ENCODE measurements at places on chromosomes 4 and X.

GRCh38 chrX:34886011-34886410 lies 56.6 kb upstream of the FAM47B start:
- DNase-seq: no peak

GRCh38 chr4:87017580-87018342 lies 83.0 kb downstream of the AFF1 start:
- DNase-seq: no peak

- peak; percentile 65 for DNase-seq
Observed at GRCh38 chr4:89024051-89024675, 32.8 kb downstream of the FAM13A start.

- DNase-seq: peak; percentile 57
Observed at GRCh38 chr4:99868126-99868596, 26.1 kb downstream of the LAMTOR3 start.

DNA sequence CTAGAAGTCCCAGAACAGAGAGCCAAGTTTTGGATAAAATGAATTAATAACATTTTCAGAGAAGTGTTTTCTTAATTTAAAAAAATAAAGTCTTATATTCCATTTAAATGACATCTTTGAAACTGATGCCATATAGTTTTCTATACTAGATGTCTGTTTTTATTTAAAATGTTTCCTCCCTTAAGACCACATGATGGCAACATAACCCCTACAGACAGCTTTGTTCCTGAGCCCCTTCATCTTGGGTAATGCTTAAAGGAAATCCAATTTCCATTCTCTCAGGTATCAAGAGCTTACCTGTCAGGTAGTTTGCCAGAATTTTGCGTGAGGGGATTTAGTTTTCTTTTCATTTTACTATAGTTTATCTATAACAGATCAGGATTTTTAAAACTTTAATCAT lies 181.4 kb upstream of the UGT8 start:
- no peak for DNase-seq
